Mesothelial cell of epicardium (in vitro differentiated cells): ENCODE measurements at places on chromosomes 1 and 21. TPM values are rescaled to one million over a fixed set of nuclear protein-coding genes. Genes with fewer than 3 reads are reported as not detected.

NOTCH2NLA gene
- total RNA-seq = 71.2 to 79.3 TPM (median 72.8 TPM) in 3 replicates

TTC24 gene
- total RNA-seq = not detected in 3 replicates

CACNA1E gene
- 0.53 to 0.63 TPM (median 0.60 TPM) in 3 replicates for total RNA-seq

DNA sequence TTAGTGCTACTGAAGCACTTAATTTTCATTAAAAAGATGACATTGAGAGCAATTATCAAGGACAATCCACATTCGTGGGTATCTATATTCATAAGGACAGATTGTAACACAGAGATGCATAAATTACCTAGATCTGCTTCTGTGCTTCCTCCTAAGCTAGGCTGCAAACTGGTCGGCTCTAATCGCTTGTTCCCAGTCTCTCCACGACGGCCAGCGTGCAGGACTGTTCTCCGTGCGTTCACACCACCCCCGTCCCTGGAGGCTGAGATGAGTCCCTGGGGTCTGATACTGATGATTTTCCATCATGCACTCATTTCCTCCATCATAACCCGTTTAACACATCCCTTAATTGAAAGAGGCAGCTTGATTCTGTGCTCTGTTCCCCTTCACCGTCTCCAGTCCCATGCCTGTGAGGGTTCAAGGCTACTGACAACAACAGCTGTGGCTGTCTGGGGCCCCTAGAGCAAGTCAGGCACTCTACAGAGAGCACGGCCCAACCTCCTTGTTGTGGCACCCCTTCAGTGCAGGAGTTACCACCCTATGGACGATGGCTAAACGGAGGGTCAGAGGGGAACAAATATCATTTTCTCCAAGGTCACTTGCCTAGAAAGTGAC lies 469.6 kb downstream of the NPHP4 start:
- DNase-seq = no peak
- no peak overlapping the region for H3K27ac ChIP-seq
- H3K4me3 ChIP-seq = no peak overlapping the region
- H3K27me3 ChIP-seq = peaks cover 20% of the 10 kb centered on the region
- no peaks in the 10 kb centered on the region for H3K36me3 ChIP-seq

GRCh38 chr21:45551316-45551715 lies 9.1 kb upstream of the SLC19A1 start:
- no peak overlapping the region for H3K27ac ChIP-seq
- H3K4me3 ChIP-seq = no peak overlapping the region
- no peaks in the 10 kb centered on the region for H3K27me3 ChIP-seq
- peaks cover 43% of the 10 kb centered on the region for H3K4me1 ChIP-seq
- DNase-seq = peak; percentile 1
- no peaks in the 10 kb centered on the region for H3K36me3 ChIP-seq

- H3K27ac ChIP-seq = no peak overlapping the region
- no peak for DNase-seq
- peaks cover 3% of the 10 kb centered on the region for H3K27me3 ChIP-seq
- H3K4me1 ChIP-seq = peaks cover 15% of the 10 kb centered on the region
Measured at GRCh38 chr1:58402444-58402843, 144.1 kb downstream of the OMA1 start.

- DNase-seq = no peak
- no peak overlapping the region for H3K4me3 ChIP-seq
- no peaks in the 10 kb centered on the region for H3K36me3 ChIP-seq
- H3K4me1 ChIP-seq = peaks cover 22% of the 10 kb centered on the region
Measured at GRCh38 chr1:155938220-155938627, 3.2 kb upstream of the RXFP4 start.
